ENCODE measurements at places on chromosomes 4 and X. TPM values are rescaled to one million over a fixed set of nuclear protein-coding genes. Genes with fewer than 3 reads are reported as not detected.

The INTU gene
- 10.6 TPM for total RNA-seq

DNA sequence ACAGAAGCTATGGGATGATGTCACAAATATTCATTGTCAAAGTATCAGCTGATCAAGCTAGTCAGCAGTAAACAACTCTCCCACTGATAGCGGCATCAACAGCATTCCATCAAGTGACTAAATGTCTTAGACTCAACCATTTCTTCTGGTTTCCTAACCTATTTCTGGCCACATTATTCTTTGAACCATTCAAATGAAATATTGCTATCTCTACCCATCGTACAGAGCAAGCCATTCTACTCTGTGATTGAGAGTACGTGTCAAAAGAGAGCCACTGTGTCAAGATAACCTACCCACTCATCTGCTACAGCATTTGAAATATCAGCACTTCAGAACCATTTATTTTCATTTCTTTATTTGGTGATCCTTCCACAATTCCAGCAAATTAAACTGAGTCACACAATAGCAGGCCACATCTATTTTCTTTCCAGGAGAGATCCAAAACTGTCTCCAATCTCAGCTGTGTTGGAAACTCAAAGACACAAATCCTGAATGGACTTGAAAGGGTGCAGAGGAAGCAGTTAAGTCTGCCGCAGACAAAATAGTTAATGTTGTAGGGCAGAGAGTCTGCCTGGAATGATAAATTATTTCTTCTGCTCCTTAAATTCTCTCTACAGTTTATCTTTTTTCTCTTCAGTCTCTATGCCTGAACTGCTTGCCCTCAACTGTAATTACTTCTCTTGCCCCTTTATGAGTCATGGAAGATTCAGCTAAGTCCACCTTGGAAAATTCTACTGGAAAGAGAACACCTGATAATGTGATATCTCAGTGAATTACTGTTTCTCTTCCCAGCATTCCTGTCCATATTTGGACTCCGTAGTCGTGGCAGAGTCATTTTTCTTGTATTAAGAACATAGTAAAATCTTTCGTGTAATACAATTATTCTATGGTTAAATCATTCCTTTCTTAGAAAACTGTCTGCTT, 364.8 kb downstream of the PDGFC start:
- H3K36me3 ChIP-seq, result no peaks in the 10 kb centered on the region
- H3K27ac ChIP-seq, result no peak overlapping the region
- DNase-seq, result no peak
- H3K27me3 ChIP-seq, result no peaks in the 10 kb centered on the region
- H3K4me3 ChIP-seq, result no peak overlapping the region
- H3K4me1 ChIP-seq, result no peaks in the 10 kb centered on the region

The SLC39A8 gene
- total RNA-seq, result 28.7 TPM

The FREM3 gene
- total RNA-seq, result 0.08 TPM

The MAOA gene
- total RNA-seq, result 121 TPM

DNA sequence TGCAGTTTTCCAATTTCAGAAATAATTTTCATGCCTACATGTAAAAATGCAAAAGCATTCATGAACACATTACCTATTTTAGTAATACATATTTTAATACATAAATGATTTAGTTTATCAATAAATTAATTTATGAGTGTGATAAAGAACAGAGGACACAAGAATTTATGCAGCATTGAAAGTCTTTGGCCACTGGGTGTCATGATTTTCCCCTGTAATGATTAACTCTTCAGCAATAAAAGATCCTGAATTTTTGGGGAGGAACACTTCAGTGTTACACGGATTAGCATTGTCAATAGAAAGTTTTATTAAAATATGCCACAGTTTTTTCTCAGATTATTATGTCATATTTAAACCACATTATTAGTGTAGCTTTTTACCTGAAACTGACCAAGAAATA, 8.6 kb upstream of the VCX2 start:
- no peaks in the 10 kb centered on the region for H3K4me1 ChIP-seq
- H3K27me3 ChIP-seq, result no peaks in the 10 kb centered on the region
- no peak for DNase-seq
- no peaks in the 10 kb centered on the region for H3K36me3 ChIP-seq

GRCh38 chr4:93334003-93334402, 494.6 kb upstream of the ATOH1 start:
- H3K4me1 ChIP-seq, result no peaks in the 10 kb centered on the region
- DNase-seq, result no peak
- H3K27me3 ChIP-seq, result no peaks in the 10 kb centered on the region

DNA sequence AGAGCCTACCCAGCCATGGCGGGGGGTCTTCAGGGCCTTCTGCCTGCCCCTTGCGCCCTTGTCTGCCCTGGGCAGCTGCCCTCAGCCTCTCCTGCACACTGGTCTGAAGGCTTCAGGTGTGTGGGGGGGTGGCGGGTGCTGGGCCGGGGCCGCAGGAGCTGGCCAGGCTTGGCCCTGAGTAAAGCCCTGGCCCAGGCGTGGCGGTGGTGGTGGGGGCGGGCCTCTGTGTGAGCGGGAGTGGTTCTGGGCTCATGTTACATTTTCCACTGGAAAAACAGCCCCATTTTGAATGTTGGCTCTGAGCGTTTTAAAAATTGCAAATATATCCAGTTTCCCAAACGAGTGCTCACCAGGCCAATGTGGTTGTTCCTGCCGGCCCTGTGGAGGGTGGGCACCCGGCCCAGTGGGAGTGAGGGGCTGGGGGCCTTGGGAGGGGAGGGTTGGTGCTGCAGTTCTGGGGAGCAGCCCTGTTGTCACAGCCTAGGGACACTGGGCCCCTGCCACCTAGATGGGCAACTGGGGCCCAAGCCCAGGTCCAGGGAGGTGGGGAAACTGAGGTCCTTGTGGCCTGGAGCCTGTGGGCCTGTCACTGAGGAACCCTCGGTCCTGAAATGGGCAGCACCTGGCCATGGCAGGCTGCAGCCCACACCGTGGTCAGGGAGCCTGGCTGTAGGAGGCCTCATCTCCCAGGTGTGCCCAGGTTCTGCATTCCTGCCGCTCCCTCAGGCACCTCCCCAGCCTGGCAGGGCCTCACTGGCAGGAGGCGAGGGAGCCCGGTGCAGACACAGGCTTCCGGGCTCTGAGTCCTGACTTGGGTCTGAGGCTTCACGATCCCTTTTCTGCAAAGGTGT, 28.3 kb downstream of the FGFRL1 start:
- H3K4me1 ChIP-seq, result peaks cover 31% of the 10 kb centered on the region
- no peaks in the 10 kb centered on the region for H3K27me3 ChIP-seq
- no peak overlapping the region for H3K4me3 ChIP-seq
- DNase-seq, result peak; percentile 81

DNA sequence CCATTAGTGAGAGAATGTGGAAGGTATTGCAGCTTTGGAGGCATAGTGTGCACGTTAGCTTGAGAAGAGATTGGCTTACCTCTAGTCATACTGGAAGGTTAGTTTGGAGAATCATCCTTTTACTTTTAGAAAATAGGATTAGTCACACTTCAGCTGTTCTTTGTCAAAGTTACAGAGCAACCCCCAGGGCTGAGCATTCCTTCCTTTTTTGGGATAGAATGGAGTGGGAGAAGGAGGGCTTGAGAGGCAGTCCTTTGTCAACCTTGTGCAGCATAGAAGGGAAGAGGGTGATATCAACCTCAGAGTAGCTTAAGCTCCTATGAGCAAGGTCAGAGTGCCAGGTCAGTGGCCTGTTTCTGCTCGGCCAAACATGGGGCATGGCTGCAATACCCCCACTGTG, 8.6 kb upstream of the MBNL3 start:
- no peak for DNase-seq
- H3K27me3 ChIP-seq, result no peaks in the 10 kb centered on the region
- no peaks in the 10 kb centered on the region for H3K36me3 ChIP-seq
- no peak overlapping the region for H3K4me3 ChIP-seq
- H3K27ac ChIP-seq, result no peak overlapping the region

The DOK7 gene
- total RNA-seq, result 2.5 TPM

The HEPH gene
- total RNA-seq, result 37.4 TPM

DNA sequence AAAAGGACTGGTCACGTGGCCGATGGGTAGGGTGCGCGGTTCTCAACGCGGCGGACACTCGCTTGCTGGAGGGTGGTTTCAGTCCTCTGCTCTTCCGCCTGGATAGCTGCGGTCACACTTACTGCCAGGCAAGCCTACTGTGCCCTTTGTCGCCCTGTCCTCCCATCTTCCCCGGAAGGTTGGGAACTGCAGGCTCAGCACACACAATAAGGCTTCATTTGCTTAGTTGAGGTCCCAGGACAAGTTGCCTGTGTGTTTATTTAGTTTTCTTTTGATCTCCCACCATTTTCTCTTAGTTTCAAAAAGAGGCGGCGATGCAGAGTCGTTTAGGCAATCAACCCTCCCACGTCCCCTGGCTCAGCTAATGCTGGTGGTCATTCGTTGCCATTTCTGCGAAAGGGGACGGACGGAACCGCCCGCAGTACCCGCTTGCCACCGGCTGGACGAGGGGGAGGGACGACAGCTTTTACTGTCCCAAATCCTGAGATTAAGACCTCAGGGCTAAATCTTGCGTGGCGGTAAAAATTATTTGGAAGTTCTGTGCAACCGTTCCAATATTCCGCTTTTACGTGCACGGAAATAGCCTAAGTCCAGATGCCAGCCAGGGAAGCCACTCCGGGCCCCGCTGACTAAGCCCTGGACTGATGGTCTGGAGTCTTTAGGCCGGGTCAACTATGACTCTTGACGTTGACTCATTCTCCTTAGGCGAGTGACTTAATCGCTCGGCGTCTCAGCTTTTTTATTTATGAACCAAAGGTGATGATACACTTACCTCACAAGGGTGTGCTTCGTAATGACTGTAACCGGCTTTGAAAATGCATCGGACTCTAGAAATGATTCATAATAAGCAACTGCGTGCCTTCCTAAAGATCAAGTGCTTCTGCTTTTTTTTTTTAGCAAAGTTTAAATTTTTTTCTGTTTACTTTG, 671 bp upstream of the EIF4E start:
- no peaks in the 10 kb centered on the region for H3K4me1 ChIP-seq
- peak overlapping the region; percentile 87 for H3K27ac ChIP-seq
- DNase-seq, result peak; percentile 59
- H3K4me3 ChIP-seq, result peak overlapping the region; percentile 97

The PCDH10 gene
- 1.7 TPM for total RNA-seq

- no peaks in the 10 kb centered on the region for H3K4me1 ChIP-seq
- H3K27ac ChIP-seq, result no peak overlapping the region
- DNase-seq, result no peak
- no peak overlapping the region for H3K4me3 ChIP-seq
These were observed 11.7 kb upstream of the SHOX start for GRCh38 chrX:618761-619450.

DNA sequence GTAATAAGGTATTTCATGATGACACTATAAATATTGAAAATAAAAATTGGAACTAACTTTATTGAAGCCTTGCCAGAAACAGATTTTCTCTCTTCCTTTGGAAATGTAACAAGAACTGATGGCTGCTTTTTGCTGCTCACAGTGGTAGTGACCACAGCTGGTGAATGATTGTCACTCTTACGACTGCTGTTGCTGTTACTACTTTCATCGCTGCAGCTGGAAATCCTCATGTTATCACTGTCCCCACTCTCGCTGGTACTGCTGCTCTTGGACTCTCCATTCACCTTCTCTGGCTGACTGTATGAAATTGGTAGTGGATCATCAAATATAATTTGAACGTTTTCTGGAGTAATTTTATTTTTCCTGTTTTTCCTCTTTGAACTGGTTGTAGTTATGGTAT, 28.5 kb upstream of the COX18 start:
- no peaks in the 10 kb centered on the region for H3K4me1 ChIP-seq
- H3K36me3 ChIP-seq, result no peaks in the 10 kb centered on the region

DNA sequence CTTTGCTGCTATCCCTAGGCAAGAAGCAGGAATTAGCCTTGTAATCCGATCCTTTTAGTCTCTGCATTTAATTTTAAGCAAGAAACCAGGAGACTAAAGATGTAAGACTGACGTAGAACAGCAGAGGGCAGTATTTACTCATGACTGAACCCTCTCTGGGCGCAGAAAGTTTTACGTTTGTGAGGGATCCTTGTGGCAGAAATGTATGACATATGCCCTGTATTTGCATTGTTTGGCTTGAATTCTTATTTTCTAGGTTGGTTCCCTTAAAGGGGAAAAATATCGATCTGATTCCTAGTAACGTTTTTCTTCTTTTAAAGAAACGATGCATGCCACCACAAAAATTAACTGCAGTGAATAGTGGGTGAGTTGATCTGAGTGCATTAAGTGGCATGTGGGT, 1.3 kb upstream of the FAT4 start:
- peak; percentile 8 for DNase-seq
- H3K4me1 ChIP-seq, result peaks cover 7% of the 10 kb centered on the region
- H3K36me3 ChIP-seq, result no peaks in the 10 kb centered on the region

- H3K27ac ChIP-seq, result no peak overlapping the region
- no peaks in the 10 kb centered on the region for H3K4me1 ChIP-seq
- no peak overlapping the region for H3K4me3 ChIP-seq
- no peaks in the 10 kb centered on the region for H3K36me3 ChIP-seq
These were observed 48.2 kb downstream of the TMEM156 start for GRCh38 chr4:38983787-38984598.

GRCh38 chr4:88979276-88979675, 77.7 kb downstream of the FAM13A start:
- DNase-seq, result no peak
- no peaks in the 10 kb centered on the region for H3K27me3 ChIP-seq

GRCh38 chr4:11729548-11729947, 300.9 kb upstream of the HS3ST1 start:
- no peaks in the 10 kb centered on the region for H3K36me3 ChIP-seq
- no peak for DNase-seq
- no peak overlapping the region for H3K27ac ChIP-seq
- no peaks in the 10 kb centered on the region for H3K27me3 ChIP-seq
- H3K4me3 ChIP-seq, result no peak overlapping the region

DNA sequence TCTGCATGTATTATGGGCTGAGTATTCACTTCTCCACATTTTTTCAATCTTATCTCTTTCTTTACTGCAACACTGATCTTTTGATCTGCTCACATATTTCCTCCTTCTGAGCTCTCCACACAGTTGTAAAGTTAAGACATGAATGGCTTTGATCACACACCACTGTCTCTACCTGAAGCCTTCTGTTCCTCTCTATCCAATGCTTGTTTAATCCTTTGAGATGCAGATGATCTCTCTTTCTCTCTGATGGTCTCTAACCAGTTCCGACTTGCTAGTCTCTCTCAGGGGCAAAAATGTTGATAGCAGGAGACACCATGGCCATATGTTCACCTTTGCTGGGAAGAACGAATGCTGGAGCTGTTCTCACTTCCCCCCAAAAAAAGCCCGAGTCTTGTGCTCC, 162.4 kb downstream of the UNC5C start:
- H3K4me1 ChIP-seq, result no peaks in the 10 kb centered on the region
- H3K27ac ChIP-seq, result no peak overlapping the region
- H3K27me3 ChIP-seq, result no peaks in the 10 kb centered on the region

The EBP gene
- total RNA-seq, result 26.6 TPM

DNA sequence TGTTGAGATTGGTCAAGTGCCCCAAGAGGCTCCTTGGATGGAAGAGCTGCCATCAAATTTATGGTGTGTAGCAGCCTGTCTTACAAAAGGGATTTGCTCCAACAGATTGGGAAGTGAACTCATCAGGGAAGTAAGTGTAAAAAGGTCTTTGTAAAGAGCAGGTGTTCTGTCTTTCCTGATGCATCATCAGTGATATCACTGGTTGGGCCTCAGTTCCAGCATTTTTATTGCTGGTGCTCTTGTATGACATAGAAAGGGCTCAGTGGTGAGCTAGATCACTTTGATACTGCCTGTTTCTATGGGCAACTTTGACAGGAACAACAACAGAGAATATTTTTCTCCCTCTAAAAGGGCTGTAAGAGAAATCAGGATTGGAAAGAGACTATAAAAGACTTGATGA, 8.7 kb upstream of the GABRE start:
- H3K4me3 ChIP-seq, result no peak overlapping the region
- H3K4me1 ChIP-seq, result no peaks in the 10 kb centered on the region
- H3K27me3 ChIP-seq, result no peaks in the 10 kb centered on the region
- H3K36me3 ChIP-seq, result no peaks in the 10 kb centered on the region
- H3K27ac ChIP-seq, result no peak overlapping the region
- DNase-seq, result no peak

All from ovary (tissue), 10 donors.